HT-29 (cell line): ENCODE measurements at places on chromosomes 7 and 10. TPM values are rescaled to one million over a fixed set of nuclear protein-coding genes. Genes with fewer than 3 reads are reported as not detected.

DNA sequence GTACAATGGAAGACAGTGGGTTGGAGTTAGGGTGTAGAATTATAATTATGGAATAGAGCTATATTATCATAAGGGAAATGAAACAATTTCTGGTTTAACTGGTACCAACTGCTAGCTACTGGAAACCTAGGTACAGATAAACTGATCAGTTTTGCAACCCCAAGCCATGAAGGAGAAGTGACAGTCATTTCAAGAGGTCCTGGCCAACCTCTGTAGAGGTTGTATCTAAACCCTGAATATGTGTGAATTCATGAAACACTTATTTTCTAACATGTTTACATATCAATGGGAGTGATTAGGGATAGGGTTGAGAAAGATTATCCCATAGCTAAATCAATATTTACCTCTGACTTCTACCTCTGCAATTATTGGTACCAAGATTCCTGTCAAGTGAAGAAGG, 29.9 kb upstream of the CC2D2B start:
- DNase-seq, result no peak

GRCh38 chr7:83648464-83649241, at the start of gene SEMA3E:
TSS of gene SEMA3E (minus strand) at chr7:83649139.
- peak; percentile 90 for DNase-seq

- DNase-seq, result peak; percentile 31
Observed at GRCh38 chr7:50197549-50197948, 104.5 kb upstream of the ZPBP start.

- DNase-seq, result no peak
Observed at GRCh38 chr10:91289305-91289704, 68.8 kb downstream of the PCGF5 start.

DNA sequence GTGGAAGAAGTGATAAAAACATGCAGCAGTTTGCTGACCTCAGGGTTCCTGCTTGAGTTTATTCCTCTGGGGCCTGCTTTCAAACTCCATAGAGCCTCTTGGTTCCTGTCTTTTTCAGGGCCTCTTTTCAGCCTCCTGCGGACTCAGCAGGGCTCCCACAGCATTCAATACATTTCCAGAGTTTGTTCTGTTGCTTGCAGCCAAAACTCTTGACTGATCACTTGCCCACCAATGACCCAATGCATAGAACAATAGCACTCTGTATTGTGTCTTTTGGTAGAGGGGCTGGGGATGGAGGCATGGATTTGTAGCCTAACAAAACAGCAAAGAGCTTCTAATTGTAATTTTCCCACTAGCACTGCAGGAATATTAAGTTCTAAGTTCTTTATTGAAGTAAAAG, 50.8 kb upstream of the CREB5 start:
- DNase-seq, result no peak

Gene GRB10
- 6.6 and 9.0 TPM in 2 replicates for total RNA-seq

Gene PLA2G12B
- total RNA-seq, result not detected in 2 replicates

- DNase-seq, result no peak
Observed at GRCh38 chr10:47061776-47062175, 150.5 kb downstream of the PTPN20 start.

Gene HNRNPA2B1
- 237 and 272 TPM in 2 replicates for total RNA-seq

DNA sequence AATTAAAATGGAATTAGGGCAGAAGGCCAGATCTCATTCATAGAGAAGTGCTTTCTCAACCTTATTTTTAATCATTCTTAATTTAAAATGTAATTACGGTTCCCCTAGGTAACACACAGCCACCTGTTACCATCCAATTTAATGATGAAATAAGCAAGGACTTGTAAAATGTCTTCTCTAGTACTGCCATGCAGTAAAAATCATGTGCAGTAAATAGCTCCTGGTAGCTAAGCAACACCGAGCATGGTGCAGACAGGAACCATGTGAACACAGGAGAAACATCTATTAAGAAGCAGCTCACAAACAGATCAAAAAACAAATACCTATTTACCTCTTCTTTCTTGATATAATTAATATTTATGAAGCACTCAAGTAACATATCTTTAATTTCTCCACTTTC, 15.1 kb downstream of the NCAPG2 start:
- DNase-seq, result no peak

Gene ABCC2
- total RNA-seq, result 0.55 and 2.5 TPM in 2 replicates

GRCh38 chr10:47176206-47176902, 123.6 kb upstream of the GDF10 start:
- DNase-seq, result no peak

DNA sequence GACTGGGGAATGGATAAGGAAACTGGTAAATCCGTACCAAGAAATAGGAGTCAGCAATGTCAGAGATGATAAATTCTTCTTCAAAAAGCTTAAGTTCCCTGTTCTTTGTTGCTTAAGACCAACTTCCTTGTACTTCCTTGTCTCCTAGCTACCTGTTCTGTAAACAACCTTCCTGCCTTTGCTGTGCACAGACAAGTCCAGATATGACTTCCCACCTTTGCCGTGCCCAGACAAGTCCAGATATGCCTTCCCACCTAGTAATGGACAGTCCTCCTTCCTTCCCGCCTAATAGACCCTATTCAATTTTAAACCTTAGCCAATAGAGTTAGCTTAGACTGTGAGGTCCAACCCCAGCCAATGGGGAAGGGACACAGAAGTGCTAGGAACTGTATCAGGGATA, 2.5 kb upstream of the ZNF33A start:
- peak; percentile 23 for DNase-seq

DNA sequence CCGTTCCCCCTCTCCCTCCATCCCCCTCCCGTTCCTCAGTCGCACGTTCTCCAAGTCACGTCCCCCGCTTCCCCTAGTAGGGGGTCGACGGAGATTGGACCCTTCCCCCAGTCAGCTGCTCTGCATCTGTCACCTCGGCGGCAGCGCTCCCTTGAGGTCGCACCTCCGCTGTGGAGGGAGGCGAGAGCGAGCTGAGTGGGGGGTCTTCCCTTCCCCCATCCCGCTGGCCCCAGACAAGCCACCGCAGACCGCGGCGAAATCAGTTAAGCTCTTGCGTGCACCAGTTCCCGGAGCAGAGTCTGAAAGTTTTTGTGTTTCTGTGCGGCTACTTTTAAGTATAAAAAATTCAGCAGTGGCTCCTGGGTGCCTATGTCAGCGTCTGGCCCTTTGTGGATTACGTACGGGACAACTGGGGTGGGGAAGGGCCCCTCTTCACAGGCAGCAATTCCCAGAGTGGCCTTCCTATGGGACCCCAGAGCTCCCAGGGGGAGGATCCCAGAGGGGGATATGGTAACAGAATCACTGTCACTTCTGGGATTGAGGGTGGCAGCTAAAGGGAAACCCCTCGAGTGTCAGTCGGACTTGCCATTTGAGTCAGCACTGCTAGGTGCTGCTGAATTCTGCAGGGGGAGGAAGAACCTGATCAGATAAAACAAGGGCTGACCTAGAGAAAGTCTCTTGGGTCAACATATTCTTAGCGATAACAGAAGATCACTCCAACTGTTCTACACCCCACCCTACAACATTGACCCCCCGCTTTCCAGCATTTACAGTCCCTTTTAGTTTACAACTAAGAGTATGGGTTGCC, 12.5 kb upstream of the DDIT4 start:
- peak; percentile 60 for DNase-seq

Gene CUTC
- total RNA-seq, result 7.1 and 8.1 TPM in 2 replicates

GRCh38 chr7:128790315-128791041, 1.3 kb upstream of the CCDC136 start:
- no peak for DNase-seq

DNA sequence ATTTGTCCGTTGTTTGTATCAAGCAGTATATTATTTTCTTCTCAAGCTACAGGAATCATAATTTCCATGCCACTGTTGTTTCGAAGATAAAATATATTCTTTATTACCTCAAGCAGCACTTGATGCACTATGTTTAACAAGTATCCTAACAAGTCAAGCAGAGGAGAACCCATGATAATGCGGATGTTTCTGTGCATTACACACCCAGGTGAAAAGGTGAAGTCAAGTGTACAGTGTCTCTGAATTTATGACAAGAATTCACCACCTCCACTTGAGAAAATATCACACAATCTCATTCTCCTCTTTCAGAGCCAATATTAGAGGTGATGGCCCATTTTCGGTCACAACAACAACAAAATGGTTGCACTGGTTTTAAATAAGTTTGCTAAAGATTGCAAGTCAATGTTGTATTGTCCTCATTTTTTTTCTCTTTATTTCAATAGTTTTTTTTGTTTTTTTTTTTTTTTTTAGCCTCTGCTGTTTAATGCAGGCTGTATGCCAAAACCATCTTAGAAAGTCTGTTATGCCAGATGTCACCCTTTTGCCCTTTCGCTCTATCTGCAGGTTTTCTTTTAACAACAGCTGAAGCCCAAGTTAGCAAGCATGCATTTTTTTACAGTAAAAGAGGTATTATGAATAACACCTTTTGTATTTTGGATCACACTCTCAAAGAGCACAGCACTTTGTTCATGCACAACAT, 568.7 kb upstream of the LRRN3 start:
- DNase-seq, result peak; percentile 65

Gene WDR37
- total RNA-seq, result 7.2 and 7.7 TPM in 2 replicates

DNA sequence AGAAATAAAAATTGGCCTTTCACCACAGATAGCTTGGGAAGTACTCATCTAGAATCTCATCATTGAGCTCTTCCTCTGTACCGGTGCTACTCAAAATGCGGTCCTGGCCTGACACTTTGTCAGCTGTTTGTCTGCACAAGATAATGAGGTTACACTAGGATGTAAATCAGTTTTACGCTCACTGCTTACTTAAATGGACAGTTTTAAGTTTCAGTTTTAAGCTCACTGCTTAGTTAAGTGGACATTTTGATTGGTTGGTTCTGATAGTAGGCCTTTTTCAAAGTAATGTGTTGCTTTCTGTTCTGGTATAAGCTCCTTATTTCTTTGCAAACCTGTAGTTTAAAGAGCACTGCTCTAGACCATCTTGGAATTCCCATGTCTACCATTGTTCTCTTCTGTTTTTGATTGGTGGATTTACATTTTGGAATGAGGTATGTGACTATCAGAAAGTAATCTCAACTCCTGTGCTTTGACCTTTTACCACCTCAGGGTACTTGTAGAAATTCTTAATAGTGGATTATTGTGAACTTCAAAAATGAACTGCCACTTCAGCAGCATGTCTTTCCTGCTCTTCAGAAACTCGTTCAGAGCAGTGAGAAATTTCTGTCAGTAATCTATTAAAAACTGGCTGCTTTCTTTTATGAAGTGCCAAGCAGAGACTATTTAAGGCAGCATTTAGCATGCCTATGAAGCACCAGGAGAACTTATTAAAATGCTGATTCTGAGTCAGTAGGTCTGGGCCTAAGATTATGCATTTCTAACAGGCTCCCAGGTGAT, 55.0 kb downstream of the C1GALT1 start:
- DNase-seq, result no peak

DNA sequence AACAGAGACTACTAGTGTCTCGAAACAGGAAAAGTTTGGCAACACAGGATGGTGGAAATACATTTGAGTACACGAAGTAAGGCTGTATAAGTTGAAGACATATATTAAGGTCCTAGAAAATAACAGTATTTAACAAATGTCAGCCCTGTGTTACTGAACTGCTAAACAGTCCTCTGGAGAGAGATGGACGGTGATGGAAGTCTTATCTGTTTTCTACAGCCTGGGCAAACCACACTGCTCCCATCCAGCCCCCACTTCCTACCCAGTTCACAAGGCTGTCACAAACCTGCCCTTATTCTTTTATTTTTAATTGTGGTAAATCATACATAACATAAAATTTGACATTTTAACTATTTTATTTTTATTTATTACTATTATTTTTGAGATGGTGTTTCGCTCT, 179.1 kb downstream of the DNAJC1 start:
- DNase-seq, result no peak

GRCh38 chr7:141208539-141208938, 134.7 kb downstream of the TMEM178B start:
- DNase-seq, result no peak

DNA sequence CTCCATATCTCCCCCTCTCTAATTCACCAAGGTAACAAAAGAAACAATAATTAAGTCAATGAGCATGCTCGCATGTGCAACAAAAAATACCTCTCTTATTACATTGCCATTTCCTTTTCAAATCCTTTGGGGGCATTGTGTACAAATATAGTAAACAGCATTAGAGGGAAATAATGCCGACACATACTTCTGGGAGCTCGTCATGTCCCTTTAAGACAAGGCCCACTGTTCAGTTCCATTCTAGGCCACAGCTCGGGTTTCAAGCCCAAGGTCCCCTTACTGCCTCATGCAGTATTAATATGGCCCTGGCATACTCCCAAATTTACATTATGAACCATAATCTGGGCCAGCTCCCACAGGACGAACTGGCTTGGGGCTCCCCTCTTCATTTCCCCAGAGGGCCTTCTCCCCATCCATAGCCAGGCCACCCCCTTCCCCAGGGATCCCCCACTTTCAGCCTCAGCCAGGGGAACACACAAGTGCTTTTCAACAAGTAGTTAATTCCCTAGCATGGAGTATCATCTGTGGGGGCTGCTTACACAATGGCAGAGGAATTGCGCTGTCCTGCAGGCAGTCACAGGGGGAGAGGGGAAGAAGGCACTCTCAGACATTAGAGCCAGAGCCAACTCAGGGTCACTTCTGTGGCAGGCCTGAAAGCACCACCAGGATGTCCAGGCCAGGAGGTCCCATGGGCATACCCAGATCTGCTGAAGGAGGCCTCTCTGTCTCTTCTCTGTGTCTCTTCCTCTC, 110.6 kb downstream of the KCNMA1 start:
- no peak for DNase-seq

DNA sequence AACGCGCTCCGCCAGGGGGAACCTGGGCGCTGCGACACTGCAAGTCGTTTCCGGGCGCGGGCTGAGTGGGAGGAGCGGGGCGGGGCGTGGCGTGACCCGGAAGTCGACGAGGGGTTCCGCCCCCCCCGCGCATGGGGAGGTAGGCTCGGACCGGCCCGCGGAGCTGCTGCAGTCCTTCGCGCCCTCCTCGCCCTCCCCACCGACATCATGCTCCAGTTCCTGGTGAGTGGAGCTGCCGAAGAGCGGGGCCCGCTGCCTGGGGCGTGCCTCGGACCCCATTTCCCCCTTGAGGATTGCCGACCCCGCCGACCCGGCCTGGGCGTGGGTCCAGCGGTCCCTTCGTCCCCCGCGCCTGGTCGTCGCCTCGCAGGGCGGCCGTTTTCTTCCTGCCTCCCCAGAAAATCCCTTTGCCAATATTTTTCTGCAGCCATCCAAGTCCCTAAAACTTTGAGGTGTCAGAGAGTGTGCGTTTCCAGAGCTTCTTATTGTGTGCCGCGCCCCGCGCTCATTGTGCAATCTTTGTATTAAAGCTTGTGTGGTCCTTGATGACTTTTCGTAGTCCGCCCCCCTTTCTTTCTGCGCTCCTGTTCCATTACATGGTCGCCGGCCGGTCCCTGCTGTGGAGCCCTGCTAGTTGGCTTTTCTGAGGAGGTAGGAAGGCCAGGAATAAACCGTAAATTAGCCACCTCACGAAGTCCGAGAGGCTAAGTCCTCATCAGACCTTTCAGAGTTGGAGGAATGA, at the start of gene STMP1:
Gene STMP1 (plus strand): TSS at position 142 of the 742 bp plus-strand sequence.
- DNase-seq, result peak; percentile 98

Gene C7orf57
- total RNA-seq, result not detected in 2 replicates

GRCh38 chr10:12643279-12643678, 293.9 kb downstream of the CAMK1D start:
- no peak for DNase-seq

Gene PIP
- total RNA-seq, result not detected in 2 replicates

- no peak for DNase-seq
Observed at GRCh38 chr10:60413306-60414012, 23.8 kb upstream of the ANK3 start.
